ENCODE measurements at places on chromosomes 7 and 10. TPM values are rescaled to one million over a fixed set of nuclear protein-coding genes. Genes with fewer than 3 reads are reported as not detected.

DNA sequence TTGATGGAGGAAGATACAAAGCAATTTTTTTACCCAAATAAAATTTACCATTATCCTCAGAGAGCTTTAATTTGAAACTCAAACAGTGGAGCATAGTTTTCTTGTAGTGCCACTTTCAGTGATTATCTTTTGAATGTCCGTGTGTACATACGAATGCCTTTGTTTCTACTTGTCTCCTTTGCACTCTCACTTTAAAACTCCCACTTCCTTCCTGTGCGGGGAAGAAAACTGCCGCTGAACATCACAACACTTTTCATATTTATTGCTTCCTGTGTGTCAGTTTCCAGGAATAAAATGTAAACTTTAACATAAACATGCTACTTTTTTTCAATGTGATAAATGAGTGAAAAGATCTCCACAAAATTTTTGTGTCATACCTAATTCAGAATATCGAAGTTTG is 102.4 kb downstream of the SEMA3A start:
- DNase-seq, result peak; percentile 4

DNA sequence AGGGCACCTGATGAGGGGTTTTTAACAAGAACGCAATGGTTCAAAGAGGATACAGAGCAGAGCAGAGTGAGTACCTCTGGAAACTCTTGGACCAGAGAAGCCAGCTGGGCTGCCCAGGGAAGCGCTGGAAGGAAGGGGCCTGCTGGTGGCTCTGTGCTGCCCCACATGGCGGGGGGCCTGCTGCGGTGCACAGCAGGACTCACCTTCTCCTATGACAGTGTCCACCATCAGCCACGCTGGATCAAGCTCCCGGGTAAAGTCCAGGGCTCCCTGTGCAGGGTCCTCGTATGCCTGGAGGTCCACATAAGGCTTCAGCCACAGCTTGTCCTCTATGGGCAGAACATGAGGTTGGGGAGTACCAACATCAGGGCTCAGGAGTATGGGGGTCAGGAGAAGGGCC is 12.5 kb downstream of the EPHA1 start:
- no peak for DNase-seq

The GLI3 gene
- total RNA-seq, result 0.03 TPM

The SLC37A3 gene
- 40.9 TPM for total RNA-seq

GRCh38 chr7:80060218-80060806 is 74.3 kb upstream of the GNAI1 start:
- no peak for DNase-seq
